PC-9 (cell line): ENCODE measurements at places on chromosomes 12 and 14. TPM values are rescaled to one million over a fixed set of nuclear protein-coding genes. Genes with fewer than 3 reads are reported as not detected.

DNA sequence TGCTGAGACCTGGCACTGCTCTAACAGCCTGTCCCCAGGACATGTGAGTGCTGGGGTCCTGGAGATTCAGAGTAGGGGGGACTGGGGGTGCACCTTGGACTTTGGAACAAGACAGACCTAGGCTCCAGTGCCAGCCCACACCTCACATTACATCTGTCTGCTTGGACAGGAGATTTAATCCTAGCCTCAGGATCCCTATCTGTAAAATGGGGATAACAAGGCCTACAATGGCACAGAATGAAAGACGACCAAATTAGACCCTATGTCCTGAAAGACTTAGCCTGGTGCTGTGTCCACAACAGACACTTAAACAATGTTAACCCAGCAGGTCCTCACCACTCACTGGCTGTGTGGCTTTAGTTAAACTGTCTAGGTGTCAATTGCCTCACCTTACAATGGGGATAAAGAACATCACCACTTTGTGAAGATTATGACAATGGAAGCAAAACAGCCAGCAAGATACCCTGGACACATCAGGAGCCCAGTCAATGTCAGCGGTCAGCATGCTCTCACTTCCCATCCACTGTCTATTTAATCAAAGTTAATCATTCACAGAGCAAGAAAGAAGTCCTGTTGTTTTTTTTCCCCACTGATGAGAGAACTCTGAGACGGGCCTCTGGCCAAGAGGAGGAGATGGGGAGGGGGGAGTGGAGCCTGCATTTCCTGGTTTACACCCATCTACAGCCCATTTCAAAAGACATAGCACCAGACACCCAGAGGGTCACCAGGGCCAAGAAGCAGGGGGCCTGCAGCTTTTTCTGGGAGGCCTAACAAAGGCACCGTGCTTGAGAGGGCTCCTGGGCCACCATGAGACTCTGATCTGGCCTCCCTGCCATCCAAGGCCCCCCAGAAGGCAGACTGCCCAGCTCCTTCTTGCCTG is 40.6 kb downstream of the ACTN1 start:
- no peak for DNase-seq

- no peak for DNase-seq
Observed at GRCh38 chr12:130457215-130457614, 119.5 kb downstream of the PIWIL1 start.

DNA sequence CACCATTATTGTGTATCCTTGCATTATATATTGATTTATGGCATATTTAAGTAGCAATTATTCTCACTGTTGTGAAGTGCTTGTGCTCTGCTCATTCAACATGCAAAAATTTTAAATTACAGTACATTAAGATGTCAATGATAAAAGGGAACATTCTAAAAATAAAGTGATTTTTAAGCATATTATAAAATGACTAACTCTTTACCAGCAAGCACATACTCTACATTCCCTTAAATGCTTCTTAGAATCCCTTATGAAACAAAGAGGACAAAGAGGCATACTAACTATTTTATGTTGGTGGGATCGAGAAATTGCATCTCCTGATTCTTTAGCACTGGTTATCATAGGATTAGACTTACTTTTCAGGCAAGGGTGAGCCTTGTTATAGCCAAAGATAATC is 46.6 kb upstream of the ZDHHC17 start:
- DNase-seq, result no peak

DNA sequence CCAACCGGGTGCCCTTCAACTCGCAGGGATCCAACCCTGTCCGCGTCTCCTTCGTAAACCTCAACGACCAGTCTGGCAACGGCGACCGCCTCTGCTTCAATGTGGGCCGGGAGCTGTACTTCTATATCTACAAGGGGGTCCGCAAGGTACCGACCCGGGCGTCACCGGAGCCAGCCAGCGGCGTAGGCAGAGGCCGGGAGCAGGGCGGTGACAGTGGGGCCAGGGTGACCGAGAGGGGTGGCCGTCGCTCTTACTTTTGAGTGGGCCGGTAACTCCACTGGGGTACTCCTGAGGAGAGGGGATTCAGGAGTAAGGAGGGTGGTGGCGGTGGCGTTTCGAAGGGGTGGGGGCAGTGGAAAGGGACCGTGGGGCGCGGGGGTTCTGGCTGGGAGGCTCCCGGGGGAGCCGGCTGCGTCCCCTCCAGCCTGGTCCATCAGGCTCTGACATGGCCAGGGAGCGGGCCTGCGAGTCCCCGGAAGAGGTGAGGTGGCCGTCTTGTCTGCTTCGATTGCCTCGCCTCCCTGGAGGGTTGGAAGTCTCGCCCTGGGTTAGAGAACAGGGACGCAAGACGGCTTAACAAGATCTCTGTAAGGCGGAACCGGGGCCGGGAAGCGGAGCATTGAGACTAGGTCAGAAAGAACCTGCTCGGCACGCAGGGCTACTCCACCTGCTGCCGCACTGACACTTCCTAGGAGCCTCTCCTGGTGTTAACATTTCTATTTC is 491 bp downstream of the WDR20 start:
- peak; percentile 53 for DNase-seq

Gene HCAR2
- total RNA-seq, result 2.0 and 2.6 TPM in 2 replicates

GRCh38 chr14:61147831-61148549 is 133.1 kb downstream of the TMEM30B start:
- no peak for DNase-seq

Gene ABHD4
- total RNA-seq, result 62.1 and 83.2 TPM in 2 replicates

Gene PPP4R4
- total RNA-seq, result not detected in 2 replicates

GRCh38 chr14:92603309-92604242 is 90.0 kb downstream of the RIN3 start:
- DNase-seq, result no peak

Gene MUCL1
- not detected in 2 replicates for total RNA-seq

Gene RNFT2
- total RNA-seq, result 18.6 and 21.1 TPM in 2 replicates

GRCh38 chr12:55925371-55925770 is 2.3 kb downstream of the PYM1 start:
- DNase-seq, result no peak

- no peak for DNase-seq
Observed at GRCh38 chr14:52363041-52363704, 49.1 kb downstream of the PTGER2 start.

GRCh38 chr12:11884706-11885105 is 186.0 kb upstream of the BCL2L14 start:
- DNase-seq, result peak; percentile 48

DNA sequence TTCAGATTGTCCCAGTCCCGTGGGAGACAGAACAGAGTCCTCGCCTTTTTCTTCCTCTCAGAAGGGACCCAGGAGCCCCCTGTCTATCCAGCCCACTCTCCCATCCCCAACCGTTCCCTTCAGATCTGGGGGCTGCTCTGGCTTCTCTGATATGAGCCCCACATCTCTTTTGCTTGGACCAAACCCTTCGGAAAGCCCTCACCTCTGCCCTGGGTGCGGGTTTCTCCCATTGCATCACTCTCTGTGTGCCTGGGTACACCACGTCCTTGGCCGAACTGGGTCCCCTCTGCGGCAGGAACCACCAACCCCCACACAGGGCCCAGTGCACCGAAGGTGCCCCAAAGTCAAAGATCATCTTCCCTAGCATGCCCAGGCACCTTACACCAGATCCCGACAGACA is 87.8 kb downstream of the DICER1 start:
- no peak for DNase-seq

DNA sequence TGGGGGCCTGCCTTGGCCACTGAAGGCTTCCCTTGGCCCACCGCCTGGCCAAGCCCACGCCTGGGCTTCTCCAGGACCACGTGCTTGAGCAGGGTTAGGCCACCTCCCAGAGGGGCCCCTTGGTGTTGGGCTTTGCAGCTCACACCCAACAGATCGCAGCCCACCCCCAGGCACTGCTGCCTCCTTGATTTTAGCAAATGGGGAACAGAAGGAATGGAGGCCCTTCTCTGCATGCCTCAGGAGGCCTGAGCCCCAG is 23.3 kb downstream of the RAB35 start:
- DNase-seq, result no peak
